ENCODE measurements at places on chromosomes 1 and 21.
A peak's percentile ranks its signal among the peaks of the same experiment; 100 is the strongest.

GRCh38 chr1:54475946-54476516 lies 69.8 kb upstream of the SSBP3 start:
- no peak for DNase-seq

- peak; percentile 66 for DNase-seq
These were observed 103.3 kb downstream of the RABGAP1L start for GRCh38 chr1:174262349-174263241.

DNA sequence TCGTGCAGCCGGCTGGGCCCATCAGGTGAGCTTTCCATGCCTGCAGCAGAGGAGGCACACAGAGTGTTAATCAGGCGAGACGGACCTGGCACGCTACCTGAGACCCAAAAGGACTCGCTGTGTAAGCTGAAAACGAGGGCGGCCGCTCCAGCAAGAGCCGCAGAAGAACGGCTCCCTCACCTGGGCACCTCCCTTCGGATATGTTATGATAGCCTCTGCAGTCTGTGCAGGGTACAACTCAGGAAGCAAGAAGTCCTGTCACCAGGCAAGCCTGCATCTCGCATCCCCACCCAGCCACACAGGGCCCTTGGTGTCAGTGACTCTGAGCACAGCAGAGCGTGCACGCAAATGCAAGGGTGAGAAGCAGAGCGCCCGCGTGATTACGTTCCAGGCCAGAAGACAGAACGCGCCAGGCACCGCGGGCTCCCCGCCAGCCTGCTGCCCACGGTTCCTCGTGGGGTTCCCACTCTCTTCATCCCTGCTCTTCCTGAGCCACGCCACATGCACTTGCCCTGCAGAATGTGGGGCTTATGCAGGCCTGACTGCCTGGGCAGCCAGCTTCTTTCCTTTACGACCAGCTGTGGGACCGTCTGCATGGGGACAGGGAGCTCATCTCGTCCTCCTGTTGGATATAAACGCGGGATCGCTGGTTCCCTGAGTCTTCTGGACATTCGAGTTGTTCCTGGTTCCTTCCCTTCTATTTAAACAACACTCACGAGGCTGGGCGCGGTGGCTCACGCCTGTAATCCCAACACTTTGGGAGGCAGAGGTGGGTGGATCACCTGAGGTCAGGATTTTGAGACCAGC lies 20.2 kb upstream of the LRRC47 start:
- no peak for DNase-seq

DNA sequence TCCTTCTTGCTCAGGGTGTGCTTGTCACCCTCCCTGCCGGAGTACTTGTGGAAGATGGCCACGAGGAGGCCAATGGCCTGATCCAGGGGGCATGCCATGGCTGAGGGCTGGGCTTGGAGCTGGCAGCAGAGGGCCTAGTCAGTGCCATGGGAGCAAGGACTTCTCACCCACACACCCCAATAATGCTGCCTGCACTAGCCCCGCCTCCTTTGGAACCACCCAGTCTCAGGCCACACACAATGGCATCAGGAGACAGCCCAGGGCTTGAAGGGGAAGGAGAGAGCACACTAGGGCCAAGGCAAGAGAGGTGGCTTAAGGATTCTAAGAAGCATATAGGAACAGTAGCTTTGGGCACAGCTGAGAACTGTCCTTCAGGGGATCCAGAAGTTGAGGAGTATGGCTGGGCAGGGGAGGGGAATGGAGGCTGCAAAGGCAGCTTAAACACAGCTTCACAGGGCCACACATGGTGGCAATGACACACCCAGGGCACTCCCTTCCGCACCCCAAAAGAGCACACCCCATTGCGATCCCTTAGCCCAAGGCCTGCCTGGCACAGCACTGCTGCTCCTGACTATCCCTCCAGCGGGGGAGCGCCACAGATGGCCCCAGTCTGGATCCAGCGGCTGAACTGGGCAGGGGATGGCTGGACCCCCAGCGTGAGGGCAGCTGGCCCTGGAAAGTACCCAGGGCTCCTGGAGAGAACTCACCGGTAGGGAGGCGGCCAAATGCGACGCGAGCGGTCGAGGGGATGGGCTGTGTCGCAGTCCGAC lies at the start of gene S100A6:
Gene S100A6, minus strand, starts transcription at position 750 of the 770 bp plus-strand sequence. Its CDS starts 652 bp downstream, at position 98.
- peak; percentile 75 for DNase-seq

- DNase-seq, result peak; percentile 64
These were observed 79.7 kb upstream of the ARHGAP29 start for GRCh38 chr1:94316836-94317789.

GRCh38 chr1:92960395-92961130 lies 699 bp downstream of the DIPK1A start:
- peak; percentile 94 for DNase-seq

Measured in GM23248 (cell line).